ENCODE measurements at places on chromosomes 4 and X.

- DNase-seq, result peak; percentile 7
These were observed 67.0 kb upstream of the HMX1 start for GRCh38 chr4:8938623-8939022.

DNA sequence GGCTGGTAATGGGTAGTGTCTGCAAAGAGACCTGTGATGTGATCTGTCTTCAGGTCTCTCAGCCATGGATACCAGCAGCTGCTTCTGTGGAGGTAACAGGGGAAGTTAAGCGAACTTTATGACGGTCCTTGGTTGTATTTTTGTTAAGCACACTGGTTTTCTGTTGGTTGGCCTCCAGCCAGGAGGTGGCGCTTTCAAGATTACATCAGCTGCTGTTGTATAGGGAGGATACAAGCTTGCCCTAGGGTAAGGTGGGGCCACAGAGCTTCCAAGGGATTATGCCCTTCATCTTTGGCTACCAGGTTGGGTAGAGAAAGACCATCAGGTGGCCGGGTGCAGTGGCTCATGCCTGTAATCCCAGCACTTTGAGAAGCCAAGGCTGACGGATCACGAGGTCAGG, 834.2 kb upstream of the GALNTL6 start:
- no peak for DNase-seq

- DNase-seq, result no peak
These were observed 654.6 kb downstream of the IL1RAPL1 start for GRCh38 chrX:29241809-29242208.

GRCh38 chr4:74975848-74976824, 43.2 kb downstream of the PARM1 start:
- no peak for DNase-seq

GRCh38 chr4:61200916-61201526, 895 bp downstream of the ADGRL3 start:
- peak; percentile 67 for DNase-seq

- DNase-seq, result no peak
These were observed 101.9 kb downstream of the QRFPR start for GRCh38 chr4:121278811-121279368.

DNA sequence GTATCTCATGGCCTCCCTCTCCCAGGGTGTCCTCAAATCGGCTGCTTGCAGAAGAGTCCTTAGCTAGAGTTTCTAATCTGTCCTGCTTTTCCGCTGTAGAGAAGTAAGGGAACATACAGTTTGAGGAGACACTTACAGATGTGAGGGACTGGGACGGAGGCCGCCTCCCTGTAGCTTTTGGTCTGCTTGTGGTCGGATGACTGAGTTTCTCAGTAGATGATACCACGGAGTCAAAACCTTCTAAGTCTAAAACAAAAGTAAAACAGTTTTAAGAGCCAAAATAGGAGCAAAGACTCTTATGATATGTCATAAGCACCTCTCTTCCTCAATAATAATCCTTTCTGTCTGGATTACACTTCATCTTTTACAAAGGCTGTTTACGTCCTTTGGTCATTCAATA, 34.5 kb upstream of the MAP3K15 start:
- no peak for DNase-seq
